Pulmonary artery endothelial cell (primary cell): ENCODE measurements at places on chromosomes 12 and 14. TPM values are rescaled to one million over a fixed set of nuclear protein-coding genes. Genes with fewer than 3 reads are reported as not detected.

CEBPE gene
- total RNA-seq, result not detected in 2 replicates

C12orf57 gene
- 68.2 and 84.6 TPM in 2 replicates for total RNA-seq

CISTR gene
- total RNA-seq, result not detected in 2 replicates

ZDHHC22 gene
- under 0.01 and 0.04 TPM in 2 replicates for total RNA-seq

LHX5 gene
- not detected in 2 replicates for total RNA-seq

TAS2R9 gene
- not detected in 2 replicates for total RNA-seq

CCDC196 gene
- total RNA-seq, result not detected in 2 replicates

CTSG gene
- total RNA-seq, result not detected in 2 replicates

TWF1 gene
- total RNA-seq, result 119 and 134 TPM in 2 replicates

REP15 gene
- 1.3 and 3.0 TPM in 2 replicates for total RNA-seq

ADAM20 gene
- total RNA-seq, result 0.26 and 0.46 TPM in 2 replicates

AQP6 gene
- total RNA-seq, result 0.04 TPM in 1 of 2 replicates, not detected in the other

GALNT6 gene
- total RNA-seq, result 75.0 and 112 TPM in 2 replicates

SLC17A8 gene
- total RNA-seq, result not detected in 2 replicates

SERPINA1 gene
- total RNA-seq, result not detected in 2 replicates

HVCN1 gene
- total RNA-seq, result 2.2 and 4.6 TPM in 2 replicates

DNA sequence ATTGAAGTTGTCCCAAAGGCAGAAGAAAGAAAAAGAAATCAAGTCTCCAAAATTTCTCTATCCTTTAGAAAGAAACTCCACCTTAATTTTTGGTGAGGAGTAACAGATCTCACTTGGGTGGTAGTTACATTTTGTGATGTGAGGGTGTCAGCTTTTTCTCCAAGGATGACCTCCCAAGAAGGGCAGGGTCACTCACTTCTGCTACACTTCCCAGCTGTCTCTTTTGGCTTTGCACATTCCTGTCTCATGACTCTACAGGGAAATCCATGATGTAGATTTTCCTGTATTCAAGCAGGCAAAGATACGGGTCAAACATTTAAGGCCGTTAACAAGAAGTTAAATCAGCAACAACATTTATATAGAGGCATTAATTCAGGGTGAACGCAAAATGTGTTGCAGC is 1016.4 kb downstream of the NRXN3 start:
- DNase-seq, result no peak

- DNase-seq, result no peak
These were observed 4.2 kb downstream of the PCNX4 start for GRCh38 chr14:60095781-60096450.

DNA sequence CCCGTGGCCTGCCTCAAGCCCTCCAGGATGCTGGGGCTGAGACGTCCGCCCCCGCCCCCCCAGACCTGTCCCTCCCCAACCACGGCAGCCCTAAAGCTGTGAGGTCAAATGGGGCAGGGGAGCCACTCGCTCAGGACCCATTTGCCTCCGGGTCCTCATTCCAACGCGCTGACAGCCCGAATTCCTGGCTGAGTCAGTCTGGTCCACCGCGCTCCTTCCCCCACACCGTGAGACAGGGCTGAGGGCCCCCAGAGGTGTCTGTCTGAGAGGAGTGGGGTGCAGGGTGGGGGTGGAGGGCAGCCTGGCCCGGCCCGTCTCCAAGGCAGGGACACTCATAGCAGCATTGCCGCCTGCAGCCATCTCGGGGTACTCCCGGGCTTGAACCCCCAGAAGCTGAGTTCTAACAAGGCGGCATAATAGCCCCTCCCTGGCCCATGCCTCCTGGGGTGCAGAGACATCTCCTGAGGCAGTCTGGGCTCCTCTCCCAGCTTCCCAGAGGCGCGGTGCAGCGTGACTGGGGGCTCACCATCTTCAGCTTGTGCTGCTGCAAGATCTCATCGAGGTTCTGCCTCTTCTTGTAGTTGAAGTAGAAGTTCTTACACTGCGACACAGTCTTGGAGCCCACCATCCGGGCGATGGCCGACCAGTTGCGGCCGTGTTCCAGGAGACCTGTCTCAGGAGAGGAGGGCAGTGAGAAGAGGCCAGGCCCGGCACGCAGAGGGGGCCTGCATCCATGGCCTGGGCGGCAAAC is 90.5 kb downstream of the RFLNA start:
- DNase-seq, result no peak

DNA sequence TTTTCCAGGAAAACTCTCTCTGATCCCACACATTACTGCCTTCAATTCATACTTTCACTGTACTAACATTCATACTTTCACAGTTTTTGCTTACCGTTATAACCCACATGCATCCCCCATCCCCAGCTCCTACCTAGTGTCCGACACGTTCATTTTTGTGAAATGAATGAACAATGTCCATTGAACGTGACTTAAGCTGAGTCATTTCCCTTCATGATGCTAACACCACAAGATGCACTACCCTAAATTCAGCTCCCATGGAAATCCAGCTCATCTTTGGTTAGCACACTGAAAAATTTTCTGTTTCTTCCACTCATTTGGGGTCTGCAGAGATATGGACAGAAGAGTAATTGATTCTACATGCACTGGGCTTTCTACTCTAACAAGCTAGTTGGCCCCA is 84.7 kb downstream of the GALNT4 start:
- no peak for DNase-seq

DNA sequence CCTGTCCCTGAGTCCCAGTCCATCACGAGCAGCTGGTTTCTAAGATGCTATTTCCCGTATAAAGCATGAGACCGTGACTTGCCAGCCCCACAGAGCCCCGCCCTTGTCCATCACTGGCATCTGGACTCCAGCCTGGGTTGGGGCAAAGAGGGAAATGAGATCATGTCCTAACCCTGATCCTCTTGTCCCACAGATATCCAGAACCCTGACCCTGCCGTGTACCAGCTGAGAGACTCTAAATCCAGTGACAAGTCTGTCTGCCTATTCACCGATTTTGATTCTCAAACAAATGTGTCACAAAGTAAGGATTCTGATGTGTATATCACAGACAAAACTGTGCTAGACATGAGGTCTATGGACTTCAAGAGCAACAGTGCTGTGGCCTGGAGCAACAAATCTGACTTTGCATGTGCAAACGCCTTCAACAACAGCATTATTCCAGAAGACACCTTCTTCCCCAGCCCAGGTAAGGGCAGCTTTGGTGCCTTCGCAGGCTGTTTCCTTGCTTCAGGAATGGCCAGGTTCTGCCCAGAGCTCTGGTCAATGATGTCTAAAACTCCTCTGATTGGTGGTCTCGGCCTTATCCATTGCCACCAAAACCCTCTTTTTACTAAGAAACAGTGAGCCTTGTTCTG is 41.6 kb downstream of the DAD1 start:
- DNase-seq, result no peak

DNA sequence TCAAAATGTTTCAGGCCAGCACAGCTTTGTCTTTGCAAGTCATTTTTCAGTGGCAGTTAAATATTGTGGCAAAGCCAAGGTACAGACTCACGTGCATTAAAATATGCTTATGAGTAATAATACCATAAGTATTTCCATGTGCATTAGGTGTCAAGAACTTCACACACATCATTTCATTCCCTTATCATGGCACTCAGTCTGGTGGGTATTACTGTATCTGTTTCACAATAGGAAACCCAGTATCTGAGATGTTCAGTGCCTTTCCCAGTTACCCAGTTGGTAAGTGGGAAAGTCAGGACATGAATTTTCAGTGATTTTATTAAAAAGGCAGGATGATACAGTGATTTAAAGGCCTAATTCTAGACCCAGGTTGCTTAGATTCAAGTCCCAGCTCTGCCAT is 52.9 kb downstream of the IFNG start:
- DNase-seq, result no peak

GRCh38 chr14:55328317-55328716 is 57.1 kb downstream of the FBXO34 start:
- no peak for DNase-seq

DNA sequence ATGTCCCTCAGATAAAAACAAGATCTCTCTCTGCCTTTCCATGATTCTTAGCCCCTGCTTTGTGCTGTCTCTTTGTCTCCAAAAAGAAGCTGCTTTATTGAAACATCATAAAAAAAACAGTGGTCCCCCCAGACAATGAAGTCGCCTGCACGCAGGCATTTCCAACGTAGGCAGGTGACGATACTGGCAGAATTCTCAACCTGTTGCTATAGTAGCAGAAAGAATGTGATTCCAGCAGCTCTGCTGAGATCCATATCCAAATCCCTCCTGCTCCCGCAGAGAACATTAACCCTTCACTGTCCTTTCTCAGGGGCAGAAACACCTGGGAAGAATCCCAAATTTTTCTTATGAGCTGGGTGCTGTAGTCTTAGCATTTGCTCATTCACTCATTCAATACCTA is 84.8 kb downstream of the STON2 start:
- DNase-seq, result no peak

GRCh38 chr12:116534311-116535121 is 24.7 kb upstream of the MAP1LC3B2 start:
- DNase-seq, result no peak

DNA sequence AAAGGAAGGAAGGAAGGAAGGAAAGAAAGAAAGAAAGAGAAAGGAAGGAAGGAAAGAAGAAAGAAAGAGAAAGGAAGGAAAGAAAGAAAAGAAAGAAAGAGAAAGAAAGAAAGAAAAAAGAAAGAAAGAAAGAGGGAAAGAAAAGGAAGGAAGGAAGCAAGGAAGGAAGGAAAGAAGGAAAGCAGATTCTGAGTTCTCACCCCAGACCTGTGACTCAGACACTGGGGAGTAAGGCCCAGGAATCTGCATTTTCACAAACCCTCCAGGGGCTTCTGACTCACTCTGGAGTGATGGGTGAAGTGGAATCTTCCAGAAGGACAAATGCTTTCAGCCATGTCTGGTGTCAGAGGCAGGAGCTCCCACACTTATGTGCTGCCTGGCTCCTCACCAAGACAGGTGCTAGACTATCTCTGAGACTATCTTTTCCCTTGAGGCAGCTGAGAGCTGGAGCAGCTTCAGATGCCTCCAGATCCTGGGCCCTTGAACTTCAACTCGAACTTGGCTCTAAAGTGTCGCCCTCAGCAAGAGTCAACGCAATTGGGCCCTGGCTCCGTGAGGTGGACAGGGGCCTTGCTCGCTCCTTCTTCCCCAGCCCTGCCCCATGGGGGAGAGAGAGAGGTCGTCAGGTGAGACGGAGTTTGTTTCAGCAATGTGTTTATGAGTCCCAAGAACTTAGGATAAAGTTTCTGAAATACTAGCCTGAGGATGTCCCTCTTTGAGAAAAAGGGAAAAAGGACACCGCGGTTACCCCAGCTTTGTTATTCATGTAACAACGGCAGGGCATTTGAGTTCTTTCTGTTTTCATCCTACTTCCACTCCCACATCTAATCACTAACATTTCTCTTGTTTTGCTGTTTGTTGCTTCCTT is 19.8 kb upstream of the SCARB1 start:
- no peak for DNase-seq

GRCh38 chr14:89921346-89921745 is 33.2 kb downstream of the EFCAB11 start:
- no peak for DNase-seq

- no peak for DNase-seq
These were observed 12.7 kb upstream of the GPATCH2L start for GRCh38 chr14:76138758-76139723.

DNA sequence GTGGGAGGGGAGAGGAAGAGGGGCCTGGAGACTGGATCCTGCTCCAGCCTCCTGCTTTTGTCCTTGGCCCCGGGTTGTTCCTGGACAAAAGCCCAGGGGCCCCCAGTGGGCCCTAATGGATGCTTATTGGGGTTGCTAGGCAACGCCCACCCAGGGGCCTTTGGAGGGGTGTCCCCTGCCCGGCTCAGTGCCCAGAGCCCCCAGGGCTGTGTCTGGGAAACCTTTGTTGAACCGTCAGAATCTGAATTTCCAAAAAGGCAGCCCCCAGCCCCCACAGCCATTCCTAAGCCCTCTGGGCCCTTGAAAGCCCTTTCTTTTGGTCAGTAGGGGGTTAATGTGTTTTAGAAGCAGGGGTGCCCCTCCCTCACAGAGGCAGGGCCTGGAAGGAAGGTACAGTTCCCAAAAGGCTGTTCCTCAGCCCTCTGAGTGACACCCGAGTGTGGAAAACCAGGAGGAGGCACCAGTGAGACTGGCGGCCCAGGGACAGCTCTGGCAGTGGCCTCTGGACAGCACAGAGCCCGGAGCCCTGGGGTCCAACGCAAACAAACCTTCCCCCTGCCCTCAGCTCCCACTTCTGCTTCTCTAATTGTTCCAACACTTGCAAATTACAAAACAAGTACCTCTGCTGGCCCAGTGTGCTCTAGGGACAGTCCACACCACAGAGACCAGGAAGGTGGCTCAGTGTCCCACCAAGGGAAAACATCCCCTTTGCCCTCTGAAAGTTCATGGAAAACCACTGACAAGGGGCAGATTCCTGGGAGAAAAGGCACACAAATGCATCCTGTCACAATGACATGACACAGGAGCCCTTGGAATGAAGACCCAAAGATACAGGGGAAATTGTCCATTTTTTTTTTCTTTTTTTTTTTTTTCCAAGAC is 19.4 kb downstream of the HHIPL1 start:
- DNase-seq, result no peak

DNA sequence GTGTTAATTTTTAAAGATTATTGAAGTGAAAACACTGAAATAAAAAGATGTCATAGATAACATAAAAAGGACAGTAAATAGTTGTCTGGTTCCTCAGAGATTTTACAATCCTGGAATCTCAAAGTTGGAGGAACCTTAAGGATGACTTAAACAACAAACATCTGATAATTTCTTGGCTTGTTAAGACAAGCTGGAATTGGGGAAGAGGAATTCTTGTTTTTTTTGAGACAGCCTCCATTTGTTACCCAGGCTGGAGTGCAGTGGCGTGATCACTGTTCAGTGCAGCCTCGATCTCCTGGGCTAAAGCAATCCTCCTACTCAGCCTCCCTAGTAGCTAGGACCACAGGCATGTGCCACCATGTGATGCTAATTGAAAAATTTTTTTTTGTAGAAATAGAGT is 2.3 kb downstream of the ZNF410 start:
- no peak for DNase-seq

DNA sequence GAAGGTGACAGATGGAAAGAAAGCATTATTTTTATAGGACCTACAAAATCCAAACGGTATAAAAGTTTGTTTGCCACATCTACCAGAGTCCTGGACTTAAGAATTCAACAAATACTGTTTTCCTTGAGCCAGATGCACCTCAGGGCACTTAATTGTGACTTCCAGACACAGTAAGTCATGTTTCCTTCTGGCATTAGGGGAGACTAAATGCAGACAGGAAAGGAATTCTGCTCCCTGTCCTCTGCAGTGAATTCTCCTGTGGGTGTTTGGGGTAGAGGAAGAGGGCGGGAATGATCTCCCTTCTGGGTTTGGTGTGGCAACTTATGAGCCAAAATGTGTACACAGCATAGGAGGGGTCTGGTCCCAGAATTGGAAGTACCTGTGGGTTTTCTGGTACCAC is 93.9 kb upstream of the ZDHHC17 start:
- DNase-seq, result no peak

GRCh38 chr14:33364466-33364865 is 425.8 kb downstream of the NPAS3 start:
- DNase-seq, result no peak

DNA sequence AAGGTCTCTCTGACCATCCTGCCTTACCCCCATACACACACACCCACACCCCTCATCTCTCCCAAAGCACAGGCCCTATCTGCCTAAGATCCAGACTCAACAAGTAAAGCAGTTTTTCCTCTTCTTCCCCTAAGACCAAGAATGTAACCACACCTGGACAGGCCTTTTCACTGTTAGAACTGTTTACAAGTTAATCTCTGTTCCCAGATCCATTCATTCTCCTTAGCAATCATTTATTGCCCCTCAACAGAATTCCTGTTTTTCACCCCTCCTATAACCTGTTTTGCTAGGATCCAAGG is 1.9 kb upstream of the CIROP start:
- no peak for DNase-seq

GRCh38 chr12:78293059-78293686 is 462.5 kb downstream of the NAV3 start:
- no peak for DNase-seq

GRCh38 chr12:8894378-8894777 is 19.9 kb upstream of the PHC1 start:
- DNase-seq, result no peak
